Dermis blood vessel endothelial cell (primary cell): ENCODE measurements at places on chromosomes 7 and 10. TPM values are rescaled to one million over a fixed set of nuclear protein-coding genes. Genes with fewer than 3 reads are reported as not detected.

PRKRIP1 gene
- total RNA-seq: 15.9 and 18.0 TPM in 2 replicates

TACR2 gene
- 0.09 and 0.34 TPM in 2 replicates for total RNA-seq

COL17A1 gene
- total RNA-seq: 0.34 and 0.84 TPM in 2 replicates

FAM25G gene
- total RNA-seq: not detected in 2 replicates

DMBT1 gene
- not detected in 2 replicates for total RNA-seq

KLF14 gene
- under 0.01 TPM in 1 of 2 replicates, not detected in the other for total RNA-seq

DNA sequence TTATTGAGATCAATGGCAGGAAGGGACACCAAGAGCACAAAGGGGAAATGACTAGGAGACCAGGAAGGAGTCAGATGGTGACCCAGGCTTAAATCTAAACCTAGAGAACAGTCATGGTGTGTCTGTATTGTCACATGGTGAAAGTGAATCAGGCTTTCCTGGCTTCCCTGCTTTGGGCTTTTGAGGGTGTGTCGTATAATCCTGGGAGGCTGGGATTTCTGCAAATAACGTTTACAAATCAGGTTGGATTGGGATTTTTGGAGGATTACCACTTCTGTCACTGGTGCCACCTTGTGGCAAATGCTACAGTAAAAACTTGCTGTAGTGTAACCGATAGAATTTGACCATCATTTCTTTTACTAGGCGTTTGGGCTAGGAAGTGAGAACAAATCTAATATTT is 502.6 kb downstream of the NRG3 start:
- DNase-seq: no peak

DNA sequence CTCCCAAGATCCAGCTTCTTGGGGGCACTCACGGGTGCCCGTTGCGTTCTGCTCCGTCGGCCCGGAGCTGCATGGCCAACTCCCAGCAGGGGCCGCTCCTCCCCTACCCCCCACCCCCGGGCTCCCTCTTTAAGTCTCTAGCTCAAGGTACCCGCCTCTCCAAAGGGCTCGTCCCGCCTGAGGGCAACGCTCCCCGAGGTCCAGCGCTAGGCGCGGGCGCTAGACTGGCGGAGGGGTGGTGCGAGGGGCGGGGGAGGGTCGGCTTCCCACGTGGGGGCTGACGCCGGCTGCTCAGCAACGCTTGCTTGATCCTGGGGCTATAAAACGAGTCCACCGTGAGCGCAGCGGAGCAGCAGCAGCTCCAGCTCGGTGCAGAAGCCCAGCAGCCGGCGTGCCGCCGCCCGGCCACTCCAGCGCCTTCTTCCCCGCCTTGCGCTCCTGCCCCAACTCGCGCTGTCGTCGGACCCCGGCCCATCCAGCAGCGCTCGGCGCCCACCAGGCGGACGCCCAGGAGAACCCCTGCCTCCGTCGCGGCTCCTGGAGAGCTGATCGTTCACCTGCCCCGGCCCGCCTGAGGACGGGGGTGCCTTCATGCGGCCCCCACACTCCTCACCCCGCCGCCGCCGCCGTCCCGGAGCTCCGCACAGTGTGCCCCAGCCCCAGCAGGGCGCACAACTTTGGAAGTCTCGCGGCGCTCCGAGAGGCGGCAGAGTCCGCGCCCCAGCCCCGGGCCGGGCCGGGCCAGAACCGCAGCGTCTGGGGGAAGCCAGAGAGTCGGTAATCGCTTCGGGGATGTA is at the start of gene ADRA2A:
Gene ADRA2A (plus strand): TSS at position 348 of the 797 bp plus-strand sequence. CDS start 968 bp downstream, outside the sequence.
- peak; percentile 52 for DNase-seq

DNA sequence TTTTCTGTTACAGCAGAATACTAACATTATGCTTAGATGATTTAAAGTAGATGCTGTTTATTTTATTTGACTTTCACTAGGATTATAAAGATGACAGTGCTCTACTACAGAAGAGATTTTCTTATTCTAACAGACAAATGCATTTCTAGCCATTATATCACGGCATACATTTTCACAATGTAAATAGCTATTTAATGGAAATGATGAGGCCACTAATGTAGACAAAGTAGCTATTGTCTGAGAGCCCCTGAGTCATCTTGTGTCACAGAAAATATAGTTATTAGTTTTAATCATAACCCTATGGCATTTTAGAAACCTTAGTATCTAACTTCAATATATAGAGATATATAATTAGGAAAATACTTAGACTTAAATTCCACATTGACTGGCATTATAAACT is 158.0 kb upstream of the AHR start:
- DNase-seq: no peak

DNA sequence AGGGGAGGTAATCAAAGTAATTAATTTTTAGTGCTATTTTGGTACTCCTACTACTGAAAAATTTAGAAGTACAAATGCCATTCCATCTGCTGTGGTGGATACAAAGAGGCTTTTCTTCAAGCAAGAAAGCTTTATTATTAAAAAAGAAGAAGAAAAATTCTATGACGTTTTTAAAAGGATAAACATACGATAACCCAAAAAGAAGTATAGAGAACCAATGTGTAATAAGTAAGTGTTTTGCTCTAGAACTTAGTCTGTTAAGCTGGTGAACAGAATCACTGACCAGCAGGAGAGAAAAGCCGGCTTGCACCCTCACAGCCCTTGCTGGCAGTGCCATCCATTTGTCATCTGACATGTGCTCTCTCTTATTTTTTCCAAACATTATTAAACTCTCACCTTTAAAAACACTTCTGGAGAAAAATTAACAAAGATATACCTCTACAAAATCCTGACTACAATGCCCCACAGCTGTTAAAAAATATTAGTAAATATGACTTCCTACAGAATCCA is 81.5 kb downstream of the SRPK2 start:
- DNase-seq: no peak

DNA sequence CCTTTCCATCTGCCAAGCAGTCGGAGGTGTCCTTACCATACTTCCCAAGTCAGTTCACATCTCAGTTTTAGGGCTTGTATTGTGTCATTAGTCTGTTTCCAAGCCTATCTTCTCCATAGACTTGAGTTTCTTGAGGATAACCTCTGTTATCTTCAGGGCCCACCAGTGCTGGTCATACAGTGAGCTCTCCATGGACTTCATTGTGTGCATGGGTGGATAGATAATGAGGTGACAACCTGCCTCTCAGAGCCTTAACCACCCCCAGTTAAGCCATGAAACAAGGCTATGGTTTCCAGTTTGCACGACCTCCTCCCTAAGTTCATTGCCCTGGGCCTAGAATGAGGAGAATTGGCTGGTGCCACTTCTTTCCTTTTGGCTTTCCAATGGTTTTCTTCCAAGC is 38.5 kb upstream of the WAC start:
- no peak for DNase-seq

GRCh38 chr7:45324683-45325237 is 167.2 kb downstream of the RAMP3 start:
- DNase-seq: peak; percentile 16

DNA sequence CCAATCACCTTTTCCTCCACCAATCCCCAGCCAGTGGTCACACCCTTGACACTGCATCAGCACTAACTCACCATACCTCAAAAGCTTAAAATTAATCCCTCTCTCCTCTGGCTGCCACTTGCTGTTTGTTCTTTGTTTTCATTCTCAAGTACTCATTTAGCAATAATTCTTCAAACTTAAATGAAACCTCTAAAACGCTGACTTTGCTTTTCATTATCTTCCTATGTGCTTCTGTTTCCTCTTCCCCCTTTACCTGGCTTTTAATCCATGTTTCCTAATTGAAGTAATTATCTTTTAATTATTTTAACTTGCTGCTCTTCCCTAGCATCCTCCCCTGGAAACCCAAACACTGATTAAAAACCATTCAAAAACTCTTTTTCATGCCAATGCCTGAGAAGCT is 348.9 kb upstream of the MEOX2 start:
- DNase-seq: no peak

DNA sequence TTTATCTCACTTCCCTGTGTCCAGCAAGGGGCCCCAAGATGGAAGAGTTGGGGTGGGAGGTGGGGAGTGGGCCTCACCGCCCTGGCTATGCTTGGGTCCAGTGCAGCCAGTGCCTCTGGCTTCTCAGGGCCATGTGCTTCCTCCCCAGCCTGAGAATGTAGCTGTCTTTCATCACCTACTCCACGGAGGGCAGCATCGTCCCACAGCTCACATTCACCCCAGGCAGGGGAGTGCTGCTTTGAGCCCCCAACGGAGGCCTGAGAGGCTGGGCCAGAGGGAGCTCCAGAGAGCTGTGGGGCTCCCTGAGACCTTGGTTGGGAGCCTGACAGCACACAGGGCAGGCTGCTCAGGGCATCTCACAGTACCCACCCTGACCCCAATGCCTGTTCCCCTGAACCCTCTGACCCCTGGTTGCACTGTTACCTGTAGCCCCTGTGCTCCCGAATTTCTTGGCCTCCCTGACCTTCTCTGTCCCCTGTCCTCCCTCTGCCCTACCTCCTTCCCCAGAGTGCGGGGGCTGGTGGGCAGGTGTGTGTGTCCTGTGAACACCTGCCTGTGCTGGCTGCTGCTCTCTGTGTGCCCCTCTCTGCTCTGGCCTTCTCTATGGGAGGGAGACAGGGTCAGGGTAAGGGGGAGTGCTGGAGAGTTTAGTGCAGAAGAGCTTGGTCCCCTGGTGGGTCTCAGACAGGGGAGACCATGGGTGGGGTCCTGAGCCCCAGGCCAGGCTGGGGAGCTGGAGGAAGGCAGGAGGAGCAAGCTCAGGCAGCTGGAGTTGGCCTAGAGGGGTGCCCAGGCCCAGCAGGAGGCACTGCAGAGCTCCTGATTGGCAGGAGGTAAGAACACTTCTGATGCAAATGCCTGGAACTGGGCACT is 19.6 kb upstream of the ZNF488 start:
- peak; percentile 11 for DNase-seq

DNA sequence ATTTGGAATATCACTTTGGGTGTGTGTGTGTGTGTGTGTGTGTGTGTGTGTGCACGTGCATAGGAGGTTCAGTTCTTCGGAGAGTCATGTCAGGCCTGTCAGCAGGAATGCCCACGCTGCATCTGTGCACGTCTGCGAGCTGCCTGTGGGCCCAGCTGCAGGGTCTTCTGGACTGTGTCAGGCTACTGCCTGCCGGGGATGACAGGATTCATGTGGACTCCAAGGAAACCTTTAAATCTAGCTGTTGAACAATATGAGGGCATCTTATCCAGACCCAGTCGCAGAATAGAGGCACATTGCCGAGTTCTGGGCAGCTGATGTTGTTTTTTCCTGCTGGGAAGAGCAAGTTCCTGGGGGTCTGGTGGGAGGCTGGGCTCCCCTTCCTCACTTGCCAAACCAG is 19.0 kb downstream of the AQP1 start:
- DNase-seq: no peak

GRCh38 chr10:63120554-63120953 is 12.6 kb upstream of the NRBF2 start:
- no peak for DNase-seq

DNA sequence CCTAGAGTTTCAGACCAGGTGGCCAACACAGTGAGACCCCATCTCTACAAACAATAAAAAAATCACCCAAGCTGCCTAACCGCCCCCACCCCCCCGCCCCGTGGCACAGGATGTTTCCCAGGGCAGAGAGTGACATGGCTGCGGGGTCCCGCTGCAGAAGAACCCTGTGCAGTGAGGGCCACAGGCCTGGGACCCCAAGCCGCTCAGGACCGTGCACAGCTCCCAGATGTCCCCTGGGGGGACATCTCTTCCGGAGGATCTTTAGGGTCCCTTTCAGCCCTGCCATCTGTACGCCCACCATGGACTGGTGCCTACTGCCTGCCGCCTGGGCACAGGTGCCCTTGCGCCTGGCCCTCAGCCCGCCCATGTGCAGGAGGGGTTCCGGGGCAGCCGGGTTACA is 373.6 kb downstream of the DNAJB6 start:
- no peak for DNase-seq
